Kasumi-1 (cell line): ENCODE measurements at places on chromosomes 2 and 18.

DNA sequence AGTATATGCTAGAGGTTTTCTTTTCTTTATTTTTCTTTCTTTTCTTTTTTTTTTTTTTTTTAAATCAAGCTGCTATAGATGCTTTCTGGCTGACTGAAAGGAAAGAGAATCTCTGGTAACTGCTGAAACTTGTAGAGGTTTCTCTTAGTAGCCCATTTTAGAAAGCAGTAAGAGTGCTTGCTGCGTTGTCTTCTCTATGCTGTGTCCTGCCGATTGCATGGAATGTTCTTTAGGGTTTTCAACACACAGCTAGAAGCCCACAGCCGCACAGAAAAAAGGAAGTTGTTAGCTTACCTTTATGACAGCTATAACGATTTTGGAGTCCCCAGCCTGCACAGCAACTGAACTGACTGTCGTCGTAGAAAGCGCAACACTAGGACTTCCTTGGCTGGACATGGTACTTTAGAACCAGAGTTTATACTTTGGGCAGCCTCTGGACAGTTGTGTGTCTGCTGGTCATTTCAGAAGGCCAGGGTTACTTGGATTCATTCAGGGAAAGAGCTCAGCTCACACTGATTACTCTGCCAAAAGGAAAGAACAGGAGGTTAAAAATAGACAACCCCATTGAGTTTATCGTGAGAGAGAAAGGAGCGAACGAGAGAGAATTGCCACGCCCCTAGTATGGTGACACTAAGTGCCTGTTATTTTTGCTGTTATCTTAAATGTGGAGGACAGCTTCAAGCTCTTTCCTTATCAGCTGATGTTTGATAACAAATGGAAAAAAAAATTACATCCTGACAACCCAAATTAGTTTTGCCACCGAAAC, at the start of gene CCDC141:
Gene CCDC141 (minus strand): TSS at position 592 of the 766 bp plus-strand sequence. CDS start 196 bp downstream, at position 396.
- peak; percentile 72 for DNase-seq

- no peak for DNase-seq
Observed at GRCh38 chr2:232927032-232927792, 57.1 kb downstream of the SNORC start.

GRCh38 chr18:45896991-45897390, 70.1 kb downstream of the EPG5 start:
- DNase-seq, result no peak

GRCh38 chr2:149456285-149456684, 125.9 kb downstream of the LYPD6 start:
- DNase-seq, result no peak

DNA sequence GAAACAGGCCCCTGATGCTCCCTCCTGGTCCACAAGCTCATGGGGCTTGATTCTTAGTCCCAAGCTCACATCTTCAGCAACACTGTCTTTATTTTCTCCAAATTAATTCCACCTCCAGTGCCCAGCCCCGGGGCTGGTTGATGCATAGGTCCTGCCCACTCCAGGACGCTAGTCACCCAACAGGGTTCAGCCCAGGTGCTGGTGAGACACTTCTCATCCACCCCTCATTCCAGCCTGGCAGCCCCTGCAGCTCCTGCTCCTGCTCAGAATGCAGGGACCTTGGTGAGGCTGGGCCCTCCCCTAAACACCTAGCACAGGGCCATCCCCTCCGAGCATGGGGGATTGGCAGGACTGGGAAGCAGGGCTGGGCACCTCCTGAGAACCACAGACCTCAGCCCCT, 25.7 kb downstream of the STEAP3 start:
- DNase-seq, result no peak

DNA sequence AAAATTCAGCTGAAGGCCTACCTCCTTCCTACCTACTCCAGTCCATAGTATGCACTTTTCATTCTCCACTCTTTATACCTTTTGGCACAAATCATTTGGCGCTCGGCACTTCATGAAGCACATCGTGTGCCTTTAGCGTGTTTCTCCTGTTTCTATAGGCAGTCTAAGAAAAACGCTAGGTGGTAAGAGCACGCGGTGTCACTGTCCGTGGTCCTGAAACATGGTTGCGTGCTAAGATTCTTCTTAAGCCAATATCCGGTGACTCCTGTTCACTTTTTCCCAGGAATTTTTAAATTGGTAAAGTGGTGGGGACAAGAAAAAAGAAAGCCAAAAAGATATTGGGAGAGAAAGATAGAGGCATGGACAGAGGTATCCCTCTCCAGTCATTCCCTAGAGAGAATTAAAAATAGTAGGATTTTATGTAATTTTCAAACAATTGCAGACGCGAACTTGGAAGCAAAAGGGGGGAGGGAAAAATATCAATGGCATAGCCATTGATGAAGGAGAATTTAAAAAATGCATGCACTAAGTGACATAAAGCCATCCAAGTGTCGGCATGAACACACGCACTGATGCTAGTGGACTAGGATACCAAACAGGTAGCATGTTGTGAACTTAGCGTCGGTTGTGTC, 1.4 kb upstream of the CTNNA2 start:
- DNase-seq, result peak; percentile 85

GRCh38 chr2:222799262-222799918, 61.4 kb upstream of the ACSL3 start:
- no peak for DNase-seq

DNA sequence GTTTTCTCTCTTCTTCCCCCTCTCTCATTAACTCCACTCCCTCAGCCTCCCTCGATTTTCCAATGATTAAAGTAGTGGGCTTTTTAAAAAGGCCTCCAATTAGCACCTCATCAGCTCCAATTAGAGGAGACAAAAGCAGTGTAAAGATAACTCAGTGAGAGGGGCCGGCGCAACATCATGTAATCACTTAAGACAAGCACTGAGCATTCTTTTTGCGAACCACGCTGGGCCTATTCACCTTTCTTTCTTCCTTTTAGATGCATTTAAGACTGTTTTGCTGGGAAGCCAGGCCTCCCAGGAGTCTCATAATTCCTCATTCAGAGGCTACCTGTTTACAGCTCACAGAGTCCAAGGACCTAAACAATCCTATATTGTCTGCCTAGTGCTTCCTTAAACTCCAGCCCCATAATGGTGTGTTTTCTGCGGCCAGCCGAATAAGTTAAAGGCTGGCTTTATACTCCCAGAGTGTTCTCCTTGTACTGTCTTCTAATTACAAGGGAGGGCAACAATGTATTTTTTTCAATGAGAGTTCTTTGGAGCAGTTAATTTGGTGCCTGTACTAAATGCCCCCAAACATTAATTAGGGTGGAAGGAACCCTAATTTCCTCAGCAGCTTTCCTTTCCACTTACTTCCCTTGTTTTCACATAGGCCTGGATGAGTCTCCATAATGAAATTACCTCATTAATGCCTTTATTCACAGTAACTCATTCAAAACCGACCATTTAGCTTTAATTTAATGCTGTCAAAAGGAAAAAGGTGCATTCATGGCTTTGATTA, 28.0 kb upstream of the LMAN1 start:
- DNase-seq, result no peak

DNA sequence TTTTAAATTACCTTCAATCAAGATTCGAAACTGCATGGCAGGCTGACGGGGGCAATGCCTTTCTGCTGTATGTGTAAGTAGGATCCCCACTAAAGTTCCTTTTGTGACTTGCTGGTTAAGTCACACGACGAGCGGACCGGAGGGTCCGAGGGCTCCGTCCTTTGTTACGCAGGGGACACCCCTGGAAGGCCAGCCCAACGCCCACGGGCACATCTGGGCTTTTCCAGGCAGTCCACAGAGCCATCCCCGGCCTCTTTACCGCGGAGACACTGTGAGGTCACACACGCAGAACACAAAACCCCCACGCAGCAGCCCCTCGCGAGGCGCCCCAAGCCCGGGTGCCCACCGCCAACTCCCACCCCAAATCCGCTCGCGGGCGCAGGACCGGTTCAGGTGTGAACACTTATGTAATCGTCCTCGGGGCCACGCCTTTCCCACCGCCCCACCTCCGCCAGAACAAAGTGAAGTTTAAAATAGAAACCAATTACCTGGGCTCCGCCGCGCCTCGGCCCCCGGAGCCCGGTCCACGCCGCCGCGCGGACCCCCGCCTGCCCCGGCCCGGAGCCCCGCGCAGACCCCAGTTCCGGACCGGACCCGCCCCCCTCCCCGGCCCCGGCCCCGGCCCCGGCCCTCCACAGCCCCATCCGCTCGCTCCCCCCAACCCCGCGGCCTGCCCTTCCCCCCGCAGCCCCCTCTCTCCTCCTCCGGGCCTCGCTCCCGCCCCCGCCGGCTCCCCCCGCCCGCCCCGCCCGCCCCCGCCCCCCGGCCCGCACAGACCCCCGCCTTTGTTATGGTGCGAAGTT, 4.2 kb downstream of the ZNF516 start:
- DNase-seq, result peak; percentile 44

- no peak for DNase-seq
Observed at GRCh38 chr18:49855711-49856415, 42.5 kb upstream of the ACAA2 start.

DNA sequence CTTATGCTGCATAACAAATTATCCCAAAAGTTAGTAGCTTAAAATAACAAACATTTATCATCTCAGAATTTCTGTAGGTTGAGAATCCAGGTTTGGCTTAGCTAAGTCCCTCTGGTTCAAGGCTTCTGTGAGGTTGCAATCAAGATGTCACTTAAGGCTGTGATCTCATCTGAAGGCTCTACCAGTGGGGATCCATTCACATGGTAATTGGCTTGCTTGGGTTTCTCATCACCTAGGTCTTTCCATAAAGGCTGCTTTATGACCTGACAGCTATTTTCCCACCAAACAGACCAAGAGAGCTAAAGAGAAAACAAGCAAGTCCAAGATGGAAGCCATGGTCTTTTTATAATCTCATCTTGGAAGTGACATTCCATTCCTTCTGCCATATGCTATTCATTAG, 137.3 kb downstream of the DTNA start:
- DNase-seq, result no peak

GRCh38 chr2:122139739-122140420, 384.4 kb downstream of the TSN start:
- no peak for DNase-seq

GRCh38 chr2:158443606-158444005, 12.9 kb downstream of the CCDC148 start:
- DNase-seq, result no peak

DNA sequence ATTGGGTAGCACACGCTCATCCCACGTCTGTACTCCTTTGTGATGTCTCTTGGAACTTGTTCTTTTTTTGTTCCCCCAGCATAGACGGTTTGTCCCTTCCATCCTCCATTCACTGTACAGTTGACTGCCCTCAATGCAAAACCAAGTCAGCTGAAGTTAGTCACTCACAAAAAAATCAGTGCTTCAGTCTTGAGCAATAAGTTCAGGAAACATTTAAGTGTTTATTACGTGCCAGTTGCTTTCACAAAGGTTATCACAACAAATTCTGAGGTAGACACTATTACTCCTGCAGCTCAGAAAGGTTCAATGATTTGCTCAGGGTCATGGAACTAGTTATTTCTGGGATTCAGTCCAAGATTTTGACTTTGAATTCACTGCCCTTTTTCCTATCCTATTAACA, 102.2 kb downstream of the PDE1A start:
- no peak for DNase-seq

GRCh38 chr2:78999406-78999805, 26.1 kb upstream of the REG3G start:
- peak; percentile 28 for DNase-seq

GRCh38 chr2:127106457-127106990, 430 bp downstream of the BIN1 start:
- peak; percentile 53 for DNase-seq

DNA sequence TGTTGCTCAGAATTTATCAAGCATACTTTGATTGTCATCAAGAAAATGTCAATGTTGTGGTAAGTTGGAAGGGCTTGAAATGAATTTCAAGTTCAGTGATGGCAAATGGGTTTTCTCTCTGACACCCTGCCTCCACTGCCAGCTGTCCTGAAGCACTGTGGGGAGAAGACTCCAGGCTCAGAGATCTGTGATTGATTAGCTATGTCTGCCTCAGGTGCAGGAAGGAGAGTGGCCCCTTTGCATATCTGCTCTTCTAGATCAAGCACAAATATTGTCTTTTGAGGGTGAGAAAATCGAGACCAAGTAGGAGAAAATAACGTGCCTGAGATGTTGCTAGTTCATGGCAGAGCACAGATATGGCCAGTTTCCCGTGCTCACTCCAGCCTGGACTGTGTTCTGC, 178.8 kb upstream of the GLI2 start:
- DNase-seq, result no peak

DNA sequence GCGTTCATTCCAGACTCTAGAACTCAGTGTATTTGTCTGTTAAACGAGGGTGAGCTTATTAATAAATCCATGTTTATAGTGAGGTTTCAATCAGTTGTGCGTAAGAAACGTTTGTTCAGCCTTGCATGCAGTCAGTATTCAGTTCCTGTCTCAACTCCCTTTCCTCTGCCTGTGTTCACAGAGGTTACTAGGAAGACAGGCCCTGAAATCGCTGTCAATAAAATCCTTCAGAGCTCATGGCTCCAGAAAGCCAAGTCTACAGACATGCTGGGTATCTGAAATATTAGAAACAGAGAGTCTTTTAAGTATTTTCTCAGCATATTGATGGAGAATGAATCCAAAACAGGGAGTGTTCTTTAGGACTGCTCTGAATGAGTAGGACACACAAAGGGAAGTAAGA, 75.4 kb downstream of the KLF7 start:
- no peak for DNase-seq

DNA sequence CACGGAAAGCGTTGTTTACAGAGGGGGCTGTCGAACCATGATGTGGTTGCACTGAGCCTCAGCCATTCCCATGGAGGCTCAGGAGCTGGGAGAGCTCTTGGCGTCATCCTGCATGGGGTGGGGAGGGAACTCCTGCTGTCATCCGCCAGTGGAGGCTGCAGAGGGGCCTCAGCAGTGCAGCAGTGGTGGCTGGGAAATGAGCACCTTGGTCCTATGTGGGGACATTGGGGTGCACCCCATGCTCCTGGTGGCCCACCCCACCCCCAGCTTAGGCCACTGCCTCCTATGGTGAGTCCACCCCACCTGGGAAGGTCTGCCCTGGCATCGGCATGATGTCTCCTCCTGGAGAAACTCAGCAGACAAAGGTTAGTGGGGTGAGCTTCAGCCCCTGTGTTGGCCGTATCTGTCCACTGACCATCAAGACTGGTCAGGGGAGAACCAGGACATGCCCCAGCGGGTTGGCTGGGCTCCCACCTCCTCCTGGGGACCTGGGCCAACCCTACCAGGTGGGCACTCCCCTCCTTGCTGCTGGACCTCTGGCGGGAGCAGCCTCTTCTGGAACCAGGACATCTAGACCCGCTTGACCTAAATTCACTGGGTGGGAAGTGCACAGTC, 67.8 kb upstream of the HDAC4 start:
- DNase-seq, result no peak

DNA sequence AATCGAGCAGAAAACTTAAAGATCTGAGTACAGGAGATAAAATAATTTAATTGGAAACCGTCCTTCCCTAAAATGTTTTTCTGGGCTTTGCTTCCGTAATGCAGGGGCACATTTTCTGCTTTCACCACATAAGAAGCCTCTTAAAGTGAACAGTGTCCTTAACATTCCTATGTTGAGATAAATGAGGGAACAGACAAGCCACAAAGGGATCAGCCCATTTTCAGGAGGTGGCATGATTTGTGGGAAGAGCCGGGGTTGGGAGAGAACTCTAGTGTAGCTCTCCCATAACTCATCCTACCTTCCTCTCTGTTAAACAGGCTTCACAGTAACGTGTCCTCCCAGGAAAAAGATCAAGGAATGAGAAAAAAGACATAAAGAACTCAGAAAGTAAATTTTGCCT, 56.9 kb upstream of the ACVR1C start:
- DNase-seq, result no peak
